ENCODE measurements at places on chromosomes 7 and 10.

- DNase-seq = no peak
Observed at GRCh38 chr7:18370633-18371032, 124.9 kb upstream of the HDAC9 start.

DNA sequence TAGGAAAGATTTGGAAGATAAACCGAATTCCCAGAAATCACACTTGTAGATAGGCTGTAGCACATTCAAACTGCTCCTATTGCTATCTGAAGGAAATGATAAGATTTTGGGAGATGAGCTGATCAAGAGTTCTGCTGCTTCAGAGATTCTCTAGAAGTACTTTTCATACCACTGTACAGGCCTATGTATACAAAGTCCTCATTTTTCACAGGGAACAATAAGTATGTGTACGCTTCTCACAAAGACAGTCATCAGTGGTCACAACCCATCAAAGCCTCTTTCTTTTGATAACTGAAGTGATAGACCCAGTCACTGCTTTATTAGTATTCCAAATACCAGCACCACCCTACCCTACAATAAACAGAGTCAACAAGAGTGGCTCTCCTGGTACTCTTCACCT lies 15.6 kb upstream of the SEPTIN7 start:
- DNase-seq = no peak

- DNase-seq = no peak
Observed at GRCh38 chr7:107638594-107638993, 22.0 kb upstream of the SLC26A4 start.

- DNase-seq = no peak
Observed at GRCh38 chr10:84237199-84238051, 3.9 kb downstream of the LRIT1 start.

DNA sequence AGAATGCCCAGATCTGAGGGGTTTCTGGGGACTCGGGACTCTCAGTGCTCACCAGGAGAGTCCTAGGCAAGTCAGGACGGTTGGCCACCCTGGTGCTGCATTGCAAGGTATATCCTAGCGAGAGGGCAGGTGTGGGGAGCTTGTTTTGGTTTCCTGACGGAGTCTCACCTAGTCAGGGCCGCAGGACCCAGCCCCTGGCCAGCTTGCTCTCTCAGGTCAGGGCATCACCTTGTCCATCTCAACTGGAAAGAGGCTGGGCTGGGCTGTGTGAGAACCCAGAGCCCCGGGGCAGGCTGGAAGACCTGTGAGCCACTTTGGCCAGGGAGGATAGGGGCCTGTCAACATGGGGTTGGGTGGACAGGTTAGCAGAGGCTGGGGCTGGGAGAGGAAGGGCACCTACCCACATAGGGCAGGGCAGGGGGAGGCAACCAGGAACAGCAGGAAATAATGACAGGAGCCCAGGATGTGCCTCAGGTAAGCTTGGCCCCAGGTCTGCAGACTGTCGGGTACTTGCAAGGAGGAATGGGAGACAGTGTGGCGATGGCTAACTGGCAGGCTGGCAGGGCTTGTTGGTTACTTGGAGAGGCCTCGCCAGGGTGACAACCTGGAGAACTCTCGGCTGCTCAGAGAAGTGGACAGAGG lies 31.5 kb downstream of the DNAJB12 start:
- DNase-seq = no peak

- DNase-seq = peak; percentile 40
Observed at GRCh38 chr7:92809760-92810573, 26.4 kb downstream of the CDK6 start.

DNA sequence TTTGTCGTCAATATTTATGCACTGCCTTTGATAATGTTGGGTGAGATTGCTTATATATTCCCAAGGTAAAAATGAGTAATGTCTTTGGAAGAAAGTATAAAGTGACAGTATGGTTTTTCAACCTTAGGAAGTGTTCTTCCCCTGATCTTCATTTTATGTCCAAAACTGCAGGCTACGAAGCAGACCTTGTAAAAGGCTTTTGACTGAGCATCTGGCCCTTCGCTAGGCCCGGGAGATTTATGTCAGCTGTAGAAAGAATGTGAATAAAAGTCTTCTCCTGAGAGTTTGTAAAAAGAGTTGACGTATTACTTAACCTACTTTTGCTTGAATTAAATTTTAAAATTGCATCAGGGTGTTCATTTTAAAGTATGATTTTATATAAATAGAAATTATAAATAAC lies 116.8 kb downstream of the CPED1 start:
- no peak for DNase-seq

DNA sequence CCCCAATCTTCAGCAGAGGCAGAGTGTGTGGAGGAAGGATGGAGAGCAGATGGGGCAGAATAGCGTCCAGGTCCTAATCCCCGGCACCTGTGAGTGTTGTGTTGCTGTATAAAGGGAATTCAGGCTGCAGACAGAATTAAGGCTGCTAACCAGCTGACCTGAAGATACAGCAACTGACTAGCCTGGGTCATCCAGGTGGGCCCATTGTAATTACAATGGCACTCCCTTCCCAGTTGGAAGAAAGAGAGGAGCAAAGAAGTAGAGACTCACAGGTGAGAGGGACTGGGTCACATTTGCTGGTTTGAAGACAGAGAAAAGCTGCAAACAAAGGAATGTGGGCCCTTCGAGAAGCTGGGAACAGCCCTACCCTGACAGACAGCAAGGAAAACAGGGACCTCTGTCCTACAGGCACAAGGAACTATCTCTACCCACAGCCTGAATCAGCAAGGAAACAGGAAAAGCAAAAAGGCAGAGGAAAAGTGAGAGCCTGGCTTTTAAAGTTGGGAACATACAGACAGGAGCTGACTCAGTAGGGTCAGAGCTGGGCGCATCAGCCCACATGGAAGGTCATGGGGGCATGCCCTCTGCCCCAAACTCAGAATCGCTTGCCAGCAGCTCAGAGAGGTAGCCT lies 11.6 kb upstream of the TMEM72 start:
- DNase-seq = no peak

DNA sequence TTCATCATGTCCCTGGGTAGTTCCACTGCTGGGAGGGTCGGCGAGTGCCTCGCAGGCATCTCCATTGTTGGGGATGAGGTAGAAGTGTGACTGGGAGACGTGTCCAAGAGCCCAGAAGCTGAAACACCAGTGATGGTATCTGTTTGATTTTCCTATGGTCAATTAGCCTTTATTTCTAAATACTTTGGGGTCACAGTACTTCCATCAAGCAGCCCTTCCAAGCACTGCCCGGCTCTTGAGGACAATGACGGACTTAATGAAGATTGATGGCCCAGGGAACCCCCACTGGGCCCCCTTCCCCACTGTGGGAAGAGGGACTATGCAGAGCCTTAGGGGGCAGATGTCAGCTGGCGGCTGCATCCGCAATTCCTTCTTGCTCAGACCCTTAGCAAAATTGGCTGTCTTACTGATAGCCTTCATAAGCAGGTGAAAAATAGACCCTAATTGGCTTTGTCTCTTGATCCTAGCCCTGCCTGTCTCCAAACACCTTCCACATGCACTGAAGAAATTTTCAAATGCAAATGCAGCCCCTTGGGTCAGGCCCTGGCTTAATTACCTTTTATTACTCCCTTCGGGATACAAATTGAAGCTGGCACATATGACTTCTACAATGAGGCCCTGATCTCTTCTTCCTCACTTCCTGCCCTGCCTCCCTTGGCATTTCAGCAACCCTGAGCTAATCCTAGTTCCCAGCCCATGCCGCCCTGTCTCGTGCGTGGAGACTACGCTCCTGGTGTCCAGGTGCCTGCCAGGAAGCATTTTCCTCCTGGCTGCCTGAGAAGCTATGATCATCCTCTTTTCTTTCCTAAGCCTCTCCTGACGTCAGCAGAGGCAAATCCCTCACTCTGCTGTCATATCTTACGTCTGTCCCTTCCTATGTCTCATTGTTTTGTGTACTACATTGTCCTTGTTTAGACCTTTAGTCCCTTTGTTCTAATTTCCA lies 124.5 kb upstream of the GDF10 start:
- no peak for DNase-seq

GRCh38 chr10:31314256-31315150 lies 4.5 kb upstream of the ZEB1 start:
- DNase-seq = no peak

GRCh38 chr7:133061357-133061756 lies 20.5 kb downstream of the CHCHD3 start:
- no peak for DNase-seq

DNA sequence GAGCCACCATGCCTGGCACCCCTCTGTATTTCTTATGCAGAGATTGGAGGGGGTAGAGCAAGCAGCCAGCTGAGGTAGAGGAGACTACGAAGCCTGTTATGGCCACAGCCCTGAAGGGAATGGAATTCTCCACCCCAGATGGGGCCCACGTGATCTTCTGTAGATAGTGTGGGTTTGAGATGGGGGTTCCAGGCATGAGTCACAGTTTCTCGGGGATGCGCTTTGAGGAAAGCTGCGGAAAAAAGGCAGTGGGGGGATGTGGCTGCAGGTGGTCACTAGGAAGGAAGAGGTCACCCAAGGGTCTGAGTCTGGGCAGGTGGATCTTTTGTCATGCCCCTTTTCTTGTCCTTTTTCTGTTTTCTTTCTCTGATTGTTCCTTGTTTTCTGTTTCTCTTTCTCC lies 11.5 kb downstream of the FAM131B start:
- no peak for DNase-seq

DNA sequence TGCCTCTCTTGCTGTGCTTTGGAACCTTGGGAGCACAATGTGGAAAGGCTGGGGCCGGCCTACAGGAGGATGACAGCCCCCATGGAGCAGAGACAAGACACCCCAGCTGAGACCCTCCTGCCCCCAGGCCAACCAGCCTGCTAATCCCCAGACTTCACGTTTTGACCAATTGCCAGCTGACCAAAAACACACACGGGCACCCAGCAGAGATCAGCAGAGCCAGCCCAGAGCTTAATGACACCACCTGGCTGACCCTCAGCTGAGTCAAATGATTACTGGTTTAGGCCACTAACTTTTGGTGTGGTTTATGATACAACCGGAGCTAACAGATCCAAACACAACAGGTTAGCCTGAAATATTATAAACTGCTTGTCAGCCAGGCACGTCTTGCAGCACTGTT lies 111.2 kb upstream of the KIF5B start:
- no peak for DNase-seq

DNA sequence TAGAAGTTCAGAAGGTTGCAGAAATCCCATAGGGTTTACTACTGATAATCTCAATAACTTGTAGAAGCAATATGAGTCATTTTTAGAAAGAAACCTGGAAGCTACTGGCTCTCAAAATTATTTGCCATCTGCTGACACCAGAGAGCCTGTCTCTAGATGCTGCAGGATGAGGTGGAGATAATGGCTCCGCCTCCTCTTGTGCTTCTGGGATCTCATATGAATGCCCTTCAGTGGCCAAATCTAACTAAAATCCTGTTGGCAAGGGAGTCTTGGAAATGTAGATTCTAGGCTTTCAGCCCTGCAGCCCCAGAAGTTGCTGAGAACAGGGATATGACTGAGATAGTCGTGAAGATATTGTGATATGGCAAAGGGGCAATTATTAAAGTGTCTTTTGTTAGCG lies 348.1 kb downstream of the CCSER2 start:
- DNase-seq = no peak

- DNase-seq = no peak
Observed at GRCh38 chr10:101301111-101301731, 52.7 kb upstream of the BTRC start.

DNA sequence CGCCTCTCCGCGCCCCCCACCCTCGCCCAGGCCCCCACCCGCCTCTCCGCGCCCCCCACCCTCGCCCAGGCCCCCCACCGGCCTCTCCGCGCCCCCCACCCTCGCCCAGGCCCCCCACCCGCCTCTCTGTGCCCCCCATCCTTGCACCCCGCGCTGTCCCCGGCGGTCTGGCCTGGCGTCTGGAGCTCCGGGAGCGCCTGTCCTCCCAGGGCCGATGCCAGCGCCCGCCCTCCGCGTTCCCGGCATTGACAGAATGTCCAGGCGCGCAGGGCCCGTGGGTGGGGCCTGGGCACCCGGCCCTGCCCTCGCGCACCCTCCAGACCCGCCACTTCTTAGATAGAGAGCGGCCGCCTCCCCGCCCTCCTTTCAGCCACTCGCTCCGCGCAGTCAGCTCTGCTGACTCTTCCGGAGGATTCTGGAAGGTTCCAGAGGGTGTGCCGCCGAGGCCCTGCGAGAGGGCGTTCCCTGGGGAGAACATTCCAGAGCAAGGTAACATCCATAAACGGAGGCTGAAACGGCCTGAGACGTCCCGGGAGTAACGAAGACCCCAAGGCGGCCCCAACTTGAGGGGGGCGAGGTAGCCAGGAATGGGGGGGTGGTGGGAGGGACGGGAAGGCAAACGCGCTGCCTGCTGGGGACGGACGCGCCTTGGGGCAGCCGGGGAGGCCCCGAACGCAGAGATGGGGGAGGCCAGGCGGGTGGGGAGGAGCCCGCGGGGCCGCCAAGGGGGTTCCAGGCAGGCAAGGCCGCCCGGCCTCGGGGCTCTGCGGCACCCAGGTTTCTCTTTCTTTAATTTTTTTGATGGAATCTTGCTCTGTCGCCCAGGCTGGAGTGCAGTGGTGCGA lies 117.8 kb downstream of the DYNC2I1 start:
- no peak for DNase-seq

- no peak for DNase-seq
Observed at GRCh38 chr10:129793996-129794395, 170.1 kb downstream of the EBF3 start.

DNA sequence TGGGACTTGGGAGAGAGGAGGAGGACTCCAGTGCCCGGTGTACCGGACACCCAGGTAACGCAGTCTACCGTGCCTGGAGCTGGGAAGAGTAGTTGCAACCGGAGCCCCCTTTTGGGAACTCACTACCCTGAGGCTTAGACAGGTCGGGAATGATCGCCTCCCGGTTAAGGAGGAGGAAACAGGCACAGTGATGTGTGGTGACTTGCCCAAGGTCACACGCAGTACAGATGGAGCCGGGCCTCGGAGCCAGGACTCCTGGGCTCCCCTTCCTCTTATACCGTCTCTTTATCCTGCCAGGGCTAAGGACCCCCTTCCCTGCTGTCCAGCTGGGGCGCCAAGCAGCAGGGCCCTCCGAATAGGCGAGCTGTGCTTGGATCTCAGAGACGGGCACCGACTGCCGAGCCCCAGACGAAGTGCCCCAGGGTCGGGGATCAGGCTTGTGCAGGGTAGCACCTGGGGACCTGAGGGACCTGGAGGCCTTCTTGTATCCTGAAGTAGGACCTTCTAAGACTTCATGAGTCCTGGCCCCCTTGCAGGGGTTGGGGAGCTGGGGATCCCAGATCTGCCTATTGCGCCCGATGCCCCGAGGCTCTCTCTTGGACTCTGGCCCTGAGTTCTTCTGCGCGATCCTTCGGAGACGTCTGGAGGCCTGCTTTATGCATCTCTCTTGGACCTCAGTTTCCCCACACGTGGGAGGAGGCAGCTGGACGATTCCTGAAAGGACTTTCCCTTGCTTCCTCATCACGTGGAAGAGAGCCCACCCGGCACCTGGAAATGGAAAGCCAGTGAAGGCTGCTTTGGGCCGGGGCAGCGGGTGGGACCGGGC lies 767 bp upstream of the CYP26A1 start:
- DNase-seq = no peak

DNA sequence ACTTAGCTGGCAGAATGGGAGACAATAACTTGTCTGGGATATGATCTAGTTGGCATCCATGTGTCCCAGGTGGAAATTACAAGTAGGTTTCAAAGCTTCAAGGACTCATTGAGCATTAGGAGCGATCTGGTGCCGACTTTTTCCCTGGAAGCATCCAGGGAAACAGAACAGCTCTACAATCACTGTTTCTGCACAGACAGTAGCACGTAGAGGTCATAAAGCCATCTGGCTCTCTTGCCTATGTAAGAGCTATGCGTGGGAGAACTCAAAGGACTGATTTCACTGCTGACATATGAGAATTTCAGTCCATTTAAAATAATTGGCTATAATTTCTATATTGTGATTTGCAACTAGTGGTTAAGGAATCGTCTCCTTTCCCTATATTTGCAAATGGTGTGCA lies 791.7 kb downstream of the REEP3 start:
- DNase-seq = no peak

- no peak for DNase-seq
Observed at GRCh38 chr7:55066524-55066923, 47.7 kb downstream of the EGFR start.
